NT2/D1 (cell line): ENCODE measurements at places on chromosomes 7 and 10.

DNA sequence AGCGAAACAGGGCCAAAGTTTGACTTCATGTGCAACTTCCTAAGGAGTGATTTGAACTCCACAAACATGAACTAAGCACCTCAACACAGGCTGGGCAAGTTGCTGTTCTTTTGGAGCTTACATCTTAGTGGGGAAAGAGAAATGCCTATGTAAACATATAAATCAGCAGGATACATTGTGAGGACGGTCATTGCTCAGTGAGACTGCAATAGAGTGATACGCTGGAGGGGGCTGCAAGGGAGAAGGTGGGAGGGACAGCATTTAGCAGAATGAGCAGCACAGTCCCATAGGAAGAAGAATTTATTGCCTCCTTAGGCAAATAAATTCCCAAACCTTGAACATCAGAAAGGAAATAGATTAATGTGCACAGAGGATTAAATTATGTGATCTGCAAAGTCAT lies 90.0 kb downstream of the EGFR start:
- no peak for DNase-seq

- no peak for DNase-seq
Observed at GRCh38 chr7:104208421-104208780, 588 bp upstream of the ORC5 start.

DNA sequence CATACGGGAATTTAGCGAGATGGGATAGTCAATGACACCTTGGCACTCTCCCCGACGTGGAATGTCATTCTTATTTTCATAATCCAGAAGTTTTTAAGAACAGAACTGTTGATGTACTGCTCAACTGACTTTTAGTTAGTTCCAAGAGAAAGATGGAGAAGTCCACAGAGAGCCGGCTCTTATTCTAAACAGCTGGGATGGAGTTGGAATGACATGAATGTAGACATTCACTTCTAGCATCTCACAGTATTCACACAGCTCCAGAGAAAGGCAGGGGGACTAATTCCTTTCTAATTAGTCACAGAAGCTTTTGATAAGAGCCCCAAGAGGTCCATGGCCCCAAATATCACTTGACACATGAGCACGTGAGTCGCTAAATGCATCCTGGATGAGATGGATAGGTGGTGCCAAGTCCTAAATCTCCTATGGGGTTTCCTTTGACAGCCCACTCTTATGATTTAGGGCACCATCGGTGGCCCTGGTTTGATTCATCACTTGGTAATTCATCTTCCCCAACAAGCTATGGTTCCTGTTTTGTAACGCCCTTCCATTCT lies 420.3 kb upstream of the AUTS2 start:
- DNase-seq: peak; percentile 3

DNA sequence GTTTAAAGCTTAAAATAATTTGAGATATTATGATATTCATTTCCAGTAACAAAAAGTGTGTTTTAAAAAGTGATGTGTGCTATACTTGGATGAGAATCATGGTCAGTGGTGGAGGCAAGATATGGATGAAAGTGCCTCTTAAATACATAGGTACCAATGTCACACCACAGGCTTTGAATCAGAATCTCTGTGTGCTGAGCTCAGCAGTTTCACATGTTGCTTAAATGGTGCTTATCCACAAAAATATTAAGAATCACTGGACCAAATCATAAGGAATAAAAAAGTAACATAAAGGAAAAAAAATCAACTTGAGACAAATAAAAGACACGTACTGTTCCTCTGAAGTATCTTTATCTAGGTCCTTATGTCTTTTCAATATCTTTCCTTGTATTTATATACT lies 850.5 kb upstream of the POT1 start:
- no peak for DNase-seq

GRCh38 chr10:1942478-1942877 lies 205.2 kb upstream of the ADARB2 start:
- no peak for DNase-seq

DNA sequence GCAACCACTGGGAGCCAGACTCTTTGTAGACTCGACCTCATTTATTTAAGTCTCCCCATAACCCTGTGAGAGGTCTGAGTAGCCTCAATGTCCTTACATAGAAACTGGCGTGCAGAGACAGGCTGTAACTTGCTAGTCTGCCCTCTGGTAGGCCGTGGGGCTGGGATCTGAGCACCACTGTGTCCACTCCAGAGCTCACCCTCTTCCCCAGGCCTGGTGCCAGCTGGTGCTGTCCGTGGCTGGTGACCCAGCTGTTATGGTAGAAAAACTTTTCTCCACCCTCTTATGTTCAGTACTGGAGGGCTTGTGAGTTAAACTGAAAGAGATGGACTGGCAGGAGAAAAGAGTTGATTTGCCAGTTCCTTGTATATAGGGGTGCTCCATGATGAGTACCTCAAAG lies 41.9 kb downstream of the ADAMTS14 start:
- DNase-seq: no peak

DNA sequence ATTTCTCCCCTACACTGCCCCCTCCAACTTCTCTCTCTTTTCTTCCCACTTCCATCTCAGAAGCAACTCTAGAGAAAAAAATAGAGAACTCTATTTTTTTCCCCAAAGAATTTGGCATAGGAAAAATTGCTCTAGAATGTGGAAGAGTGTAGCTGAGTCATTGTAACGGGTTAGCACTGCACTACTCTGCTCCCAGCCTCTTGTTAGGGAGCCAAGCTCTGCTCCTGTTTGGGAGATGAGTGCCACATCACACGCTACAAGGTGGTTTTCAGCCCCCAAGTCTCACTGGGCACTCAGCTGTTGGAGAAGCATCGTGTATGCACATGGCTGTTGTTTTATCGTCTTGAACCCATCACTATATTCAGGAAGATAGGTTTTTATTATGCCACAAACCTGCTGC lies 136.4 kb downstream of the BMPER start:
- no peak for DNase-seq

GRCh38 chr7:69166979-69167516 lies 431.2 kb upstream of the AUTS2 start:
- no peak for DNase-seq

DNA sequence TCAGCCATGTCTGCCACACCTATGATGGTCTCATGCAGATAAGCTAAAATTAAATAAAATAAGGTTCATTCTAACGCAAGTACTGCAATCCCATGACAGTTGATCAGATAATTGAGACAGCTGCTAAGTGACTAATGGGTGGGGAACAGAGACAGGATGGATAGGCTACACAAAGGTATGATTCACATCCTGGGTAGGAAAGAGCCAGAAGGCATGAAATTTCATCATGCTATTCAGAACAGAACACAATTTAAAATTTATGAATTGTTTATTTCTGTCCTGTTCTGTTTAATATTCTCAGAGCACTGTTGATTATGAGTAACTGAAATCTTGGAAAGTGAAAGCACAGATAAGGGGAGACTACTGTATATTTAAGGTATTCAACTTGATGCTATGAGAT lies 381.8 kb upstream of the SORCS1 start:
- no peak for DNase-seq

DNA sequence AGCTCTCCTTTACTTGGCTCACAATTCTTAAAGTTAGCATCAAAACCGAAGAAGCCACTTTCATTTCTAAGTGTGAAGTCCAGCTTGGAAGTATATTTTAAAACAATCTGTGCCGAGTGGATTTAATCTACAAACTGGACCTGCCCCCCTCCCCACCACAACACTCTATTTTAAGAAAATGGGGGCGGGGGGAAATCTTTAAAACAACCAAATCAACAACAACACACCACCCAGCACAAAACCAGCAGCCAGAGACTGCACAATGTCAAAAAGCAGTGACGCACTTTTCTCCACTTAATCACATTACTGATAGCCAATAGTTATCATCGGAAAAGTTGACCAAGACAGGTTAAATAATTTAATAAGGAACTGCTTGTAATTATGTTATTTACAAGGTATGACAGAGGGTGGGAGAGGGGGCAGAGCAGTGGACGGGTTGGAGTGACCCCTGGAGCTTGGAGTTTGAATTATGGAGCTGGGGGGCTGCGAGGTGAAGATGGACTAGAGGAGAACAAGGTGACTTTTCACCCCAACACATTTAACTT lies 2.8 kb downstream of the EBF3 start:
- DNase-seq: no peak

DNA sequence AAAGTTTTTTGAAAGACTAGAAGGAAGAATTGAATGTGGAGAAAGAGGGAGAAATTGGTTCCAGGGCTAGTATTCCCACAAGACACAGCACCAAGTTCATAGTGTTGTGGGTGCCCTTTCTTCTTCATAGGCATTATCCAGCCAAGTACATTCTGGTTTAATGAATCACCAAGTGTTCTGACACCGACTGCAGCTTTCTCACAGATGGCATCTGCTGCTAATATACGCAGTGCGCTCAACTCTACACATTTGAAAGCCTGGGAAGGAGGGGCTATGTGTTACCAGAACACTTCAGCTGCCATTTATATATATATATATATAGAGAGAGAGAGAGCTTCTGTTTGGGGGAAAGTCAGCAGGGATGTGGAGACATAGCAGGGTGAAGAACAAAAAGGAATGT lies 1168.4 kb downstream of the GATA3 start:
- no peak for DNase-seq

GRCh38 chr10:128881086-128881485 lies 586.0 kb upstream of the MGMT start:
- DNase-seq: no peak

GRCh38 chr7:12921751-12922345 lies 234.4 kb downstream of the ARL4A start:
- no peak for DNase-seq

- no peak for DNase-seq
Observed at GRCh38 chr10:68560943-68561864, 1.1 kb downstream of the TET1 start.

GRCh38 chr10:23968301-23968700 lies 240.6 kb upstream of the KIAA1217 start:
- DNase-seq: no peak

GRCh38 chr7:55157764-55158105 lies 138.9 kb downstream of the EGFR start:
- no peak for DNase-seq

DNA sequence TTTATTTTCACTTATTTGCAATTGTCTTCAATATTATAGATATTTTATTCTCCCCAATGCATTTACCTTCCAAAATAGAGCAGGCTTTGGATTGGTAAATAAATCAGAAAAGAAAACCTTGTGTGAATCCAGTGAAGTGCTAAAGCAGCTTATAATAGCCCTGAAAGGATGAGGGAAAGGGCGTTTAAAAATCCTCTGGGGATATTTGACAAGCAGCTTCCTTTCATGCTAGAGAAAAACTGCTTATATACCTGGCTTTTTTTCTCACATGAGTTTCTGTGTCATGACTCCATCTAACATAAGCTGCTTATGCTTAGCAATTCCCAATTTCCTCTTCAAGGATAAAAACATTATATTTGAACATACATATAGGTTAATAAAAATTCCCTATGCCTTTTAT lies 221.6 kb upstream of the SEMA3E start:
- DNase-seq: no peak

GRCh38 chr10:72502581-72502980 lies 123.3 kb downstream of the MICU1 start:
- DNase-seq: no peak

DNA sequence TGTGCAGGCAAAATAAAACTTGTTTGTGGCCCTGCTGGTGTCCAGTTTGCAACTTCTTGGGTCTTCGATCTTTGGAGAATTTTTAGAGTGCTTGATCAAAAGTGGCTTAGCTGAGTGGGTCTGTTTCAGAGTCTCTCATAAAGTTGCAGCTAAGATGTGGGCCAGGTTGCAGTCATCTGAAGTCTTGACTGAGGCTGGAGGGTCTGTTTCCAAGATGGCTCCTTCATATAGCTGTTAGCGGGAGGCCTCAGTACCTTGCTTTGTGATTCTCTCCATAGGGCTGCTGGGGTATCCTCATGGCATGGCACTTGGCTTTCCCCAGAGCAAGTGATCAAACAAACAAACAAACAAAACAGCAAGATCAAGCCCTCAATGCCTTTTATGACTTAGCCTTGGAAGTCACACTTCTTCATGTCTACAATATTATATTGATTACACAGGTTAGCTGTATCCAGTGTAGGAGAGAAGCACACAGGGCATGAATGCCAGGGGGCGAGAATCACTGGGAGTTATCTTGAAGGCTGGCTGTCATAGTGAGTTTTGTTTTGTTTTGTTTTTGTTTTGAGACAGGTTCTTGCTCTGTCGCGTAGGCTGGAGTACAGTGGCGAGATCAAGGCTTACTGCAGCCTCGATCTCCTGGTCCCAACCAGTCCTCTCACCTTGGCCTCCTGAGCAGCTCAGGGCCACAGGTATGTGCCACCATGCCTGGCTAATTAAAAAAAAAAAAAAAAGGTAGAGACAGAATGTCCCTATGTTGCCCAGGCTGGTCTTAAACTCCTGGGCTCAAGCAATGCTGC lies 10.2 kb downstream of the CYP26A1 start:
- no peak for DNase-seq

GRCh38 chr7:127514499-127514898 lies 70.9 kb downstream of the GCC1 start:
- peak; percentile 22 for DNase-seq

DNA sequence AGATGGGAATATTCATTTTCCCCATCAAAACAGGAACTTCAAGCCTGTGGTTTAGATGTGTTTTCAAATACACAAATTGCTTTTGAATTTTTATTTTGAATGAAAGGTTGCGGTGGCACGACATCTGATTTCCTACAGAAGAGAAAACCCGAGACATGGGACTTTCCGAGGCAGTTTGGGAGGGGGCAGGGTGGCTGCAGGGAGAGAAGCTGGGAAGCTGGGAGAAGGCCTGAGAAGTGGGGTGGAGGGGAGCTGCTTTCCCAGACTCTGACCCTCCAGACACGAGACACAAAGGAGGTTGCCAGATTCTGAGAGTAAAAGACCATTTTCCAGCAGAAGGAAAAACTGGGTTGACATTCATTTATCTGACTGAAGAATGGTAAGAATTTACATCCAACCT lies 19.6 kb downstream of the TMEM176A start:
- DNase-seq: no peak

DNA sequence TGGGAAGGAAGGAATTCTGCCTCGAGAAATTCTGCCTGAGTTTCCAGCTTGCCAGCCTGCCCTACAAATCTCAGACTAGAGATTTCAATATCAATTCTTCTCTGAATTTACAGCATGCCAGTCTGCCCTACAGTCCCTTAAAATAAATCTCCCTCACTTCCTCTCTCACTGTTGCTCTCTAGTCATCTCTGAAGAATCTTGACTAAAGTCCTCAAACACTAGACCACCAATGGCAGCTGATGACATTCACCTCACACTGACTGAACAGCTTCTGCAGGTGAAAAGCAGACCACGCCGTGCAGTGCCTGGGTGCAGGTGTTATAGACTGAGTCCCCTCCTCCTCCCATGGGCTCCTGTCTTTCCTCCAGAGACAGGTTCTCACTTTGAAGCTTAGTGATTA lies 30.4 kb downstream of the PPP1R3C start:
- DNase-seq: no peak

GRCh38 chr10:93469454-93469853 lies 12.7 kb downstream of the MYOF start:
- DNase-seq: no peak
